ENCODE measurements at places on chromosomes 2 and 18.

- DNase-seq = no peak
Measured at GRCh38 chr2:190216829-190217228, 102.8 kb downstream of the HIBCH start.

DNA sequence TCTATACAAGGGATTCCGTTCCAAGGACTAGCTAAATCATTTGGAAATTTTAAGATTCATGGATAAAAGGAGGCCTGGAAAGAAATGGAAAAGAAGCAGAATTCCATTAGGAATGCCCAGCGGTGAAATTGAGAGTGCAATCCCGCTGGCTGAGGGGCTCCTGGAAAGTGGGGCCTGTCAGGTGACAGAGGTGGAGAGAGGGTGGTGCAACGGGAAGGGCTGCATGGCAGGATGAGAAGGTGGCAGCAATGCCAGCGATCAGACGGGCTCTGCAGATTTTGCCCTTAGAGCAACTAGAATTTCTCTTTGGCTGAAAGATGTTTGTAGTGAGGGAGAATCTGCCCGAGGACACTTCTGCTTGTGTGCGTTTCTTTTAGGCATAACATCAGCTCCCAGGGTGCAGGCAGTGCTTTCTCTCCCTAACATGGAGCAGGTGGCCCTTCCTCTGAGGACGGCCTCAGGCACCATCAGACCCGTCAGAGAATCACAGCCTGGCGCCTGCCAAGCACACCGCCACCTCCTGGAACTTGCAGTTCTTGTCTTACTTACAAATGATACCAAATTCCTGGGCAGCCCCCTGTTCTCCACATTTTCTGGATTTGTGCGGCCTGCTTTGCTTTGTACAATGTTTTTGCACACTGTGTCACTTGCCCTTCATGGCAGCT is 261.6 kb downstream of the NDUFA10 start:
- DNase-seq = no peak

DNA sequence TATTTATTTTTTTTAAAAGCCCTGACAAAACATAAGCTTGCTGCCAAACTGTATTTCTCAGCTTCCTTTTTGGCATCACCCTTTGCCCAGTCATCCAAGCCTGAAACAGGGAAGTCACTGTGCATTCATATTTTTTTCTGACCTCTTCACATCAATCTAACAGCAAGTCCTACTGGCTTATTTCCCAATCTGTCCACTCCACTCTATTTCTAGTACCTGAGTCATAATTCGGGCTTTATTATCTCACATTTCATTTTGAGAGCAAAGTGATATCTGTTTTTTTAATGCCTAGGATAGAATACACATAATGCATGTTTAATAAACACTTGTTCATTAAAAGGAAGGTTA is 5.1 kb downstream of the HNMT start:
- DNase-seq = no peak

DNA sequence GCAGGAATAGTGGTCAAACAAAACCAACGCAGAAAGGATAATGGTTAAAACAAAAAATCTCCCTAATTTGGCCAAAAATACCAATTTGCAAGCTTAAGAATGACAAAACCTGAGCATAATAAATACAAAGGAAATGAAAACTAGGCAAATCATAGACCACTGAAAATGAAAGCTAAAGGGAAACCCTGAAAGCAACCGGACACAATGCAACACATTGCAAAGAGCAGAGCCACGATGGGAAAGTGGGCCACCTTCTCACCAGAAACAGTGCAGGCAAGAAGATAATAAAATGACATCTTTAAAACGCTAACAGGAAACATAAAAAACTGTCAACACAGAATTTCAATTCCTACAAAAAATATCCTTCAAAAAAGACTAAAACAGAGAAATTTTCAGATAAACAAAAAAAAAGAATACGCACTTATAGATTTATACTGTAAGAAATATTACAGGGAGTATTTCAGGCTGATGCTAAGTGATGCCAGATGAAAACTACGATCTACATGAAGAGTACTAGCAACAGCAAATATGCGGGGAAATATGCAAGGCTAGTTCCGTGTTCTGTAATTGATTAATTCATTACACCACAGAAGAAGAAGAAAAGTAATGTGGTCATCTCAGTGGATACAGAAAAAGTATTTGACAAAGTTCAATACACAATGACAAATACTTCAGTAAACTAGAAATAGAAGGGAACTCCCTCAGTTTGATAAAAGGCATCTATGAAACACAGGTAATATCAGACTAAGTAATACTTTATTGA is 239.5 kb downstream of the L3MBTL4 start:
- no peak for DNase-seq

GRCh38 chr18:12857215-12857905 is 26.7 kb downstream of the PTPN2 start:
- peak; percentile 36 for DNase-seq

GRCh38 chr2:43358410-43359201 is 132.2 kb upstream of the ZFP36L2 start:
- DNase-seq = no peak

- no peak for DNase-seq
Measured at GRCh38 chr2:107717661-107718060, 109.0 kb upstream of the RGPD4 start.

DNA sequence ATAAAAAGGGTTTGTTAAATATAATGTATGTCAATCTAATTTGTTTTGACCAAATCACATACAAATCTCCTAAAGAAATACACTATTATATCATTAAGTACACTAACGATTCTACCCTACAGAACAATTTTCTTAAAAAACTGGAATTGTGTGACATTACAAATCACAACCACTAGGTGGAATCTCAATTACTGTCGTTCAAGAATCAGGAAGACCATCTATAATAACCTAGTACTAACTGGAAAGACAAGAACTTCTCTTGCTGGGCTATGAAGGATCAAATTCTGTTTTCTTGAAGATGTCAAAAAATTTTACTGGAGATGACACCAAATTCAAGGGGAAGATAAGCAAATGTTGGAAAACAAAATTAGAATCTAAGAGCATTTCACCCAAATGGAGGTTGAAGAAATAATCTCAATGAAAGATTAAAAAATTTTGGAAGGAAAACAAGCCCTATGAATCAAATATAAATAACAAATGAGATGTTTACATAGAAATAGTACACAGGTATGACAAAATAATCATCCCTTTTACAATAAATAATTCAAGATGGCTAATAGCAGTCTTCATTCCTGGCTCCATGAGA is 110.9 kb downstream of the STK39 start:
- no peak for DNase-seq

- no peak for DNase-seq
Measured at GRCh38 chr18:79571211-79572092, 108.2 kb upstream of the CTDP1 start.

DNA sequence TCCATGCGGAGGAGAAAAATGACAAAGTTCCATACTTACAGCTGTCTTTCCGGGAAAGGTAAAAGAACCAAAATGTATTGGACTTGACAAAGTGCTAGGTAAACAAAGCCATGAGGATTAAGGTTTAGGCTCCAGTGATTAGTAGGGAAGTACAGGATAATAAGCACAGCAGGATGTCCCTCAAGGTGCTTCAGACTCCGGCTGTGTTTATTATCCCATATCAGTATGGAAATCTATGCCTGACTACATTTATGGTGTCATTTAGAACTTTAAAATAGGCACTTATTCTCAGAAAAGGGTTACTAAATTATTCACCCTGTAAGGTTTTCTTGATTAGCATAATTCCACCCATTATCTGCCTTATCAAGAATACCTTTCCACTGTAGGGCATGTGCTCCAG is 136.3 kb upstream of the CCDC68 start:
- DNase-seq = no peak

DNA sequence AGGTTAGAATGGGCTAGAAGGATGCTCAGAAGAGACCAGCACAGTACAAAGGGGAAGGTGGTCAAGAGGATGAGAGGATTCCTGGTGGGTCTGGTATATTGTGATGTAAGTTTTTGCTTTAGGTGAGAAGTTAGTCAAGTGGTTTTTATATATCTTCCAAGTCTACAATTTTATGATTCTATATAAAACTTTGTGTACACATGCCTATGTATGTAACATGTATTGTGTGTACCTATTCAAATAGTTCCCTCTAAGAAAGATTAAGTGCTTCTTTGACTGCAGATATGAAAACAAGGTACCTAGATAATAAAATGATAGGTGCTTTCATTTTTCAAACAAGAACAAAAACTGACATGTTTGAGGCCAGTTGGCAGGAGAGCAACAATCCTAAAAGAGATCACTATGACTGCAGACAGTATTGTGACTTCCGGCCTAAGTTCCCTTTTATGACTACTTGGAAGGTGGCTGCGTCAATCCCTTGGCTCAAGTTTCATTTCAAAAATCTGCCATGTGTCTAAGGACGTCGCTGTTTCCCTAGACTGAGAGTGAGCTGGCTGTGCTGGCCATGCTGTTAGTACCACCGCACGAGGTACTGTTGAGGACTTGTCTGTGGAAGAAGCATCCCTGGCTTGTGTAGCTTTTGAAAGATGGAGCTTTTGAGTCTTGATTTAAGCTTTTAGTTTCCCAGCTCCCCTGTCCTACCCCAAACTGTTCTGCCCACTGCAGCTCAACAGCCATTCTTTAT is 123.1 kb downstream of the PRPF40A start:
- no peak for DNase-seq
